Adipocyte (in vitro differentiated cells): ENCODE measurements at places on chromosomes 5 and 9.

GRCh38 chr5:36073595-36074216 is 7.0 kb upstream of the UGT3A2 start:
- DNase-seq = no peak

DNA sequence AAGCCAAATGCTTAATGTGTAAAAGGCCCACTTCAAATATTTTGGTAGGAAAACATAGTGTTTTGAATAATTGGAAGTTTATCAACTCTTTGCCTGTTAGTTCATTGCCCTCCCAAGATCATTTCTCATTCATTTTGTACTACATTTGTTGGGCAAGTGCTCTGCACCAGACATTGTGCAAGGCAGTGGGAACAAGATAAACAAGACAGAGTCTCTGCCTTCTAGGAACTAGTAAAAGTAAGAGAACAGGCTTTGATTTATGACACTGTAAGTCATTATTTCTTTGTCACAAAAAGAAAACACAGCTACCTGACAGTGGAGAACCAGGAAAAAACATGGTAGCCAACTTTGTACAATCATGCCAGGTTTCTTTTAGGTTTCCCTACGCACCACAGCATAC is 63.7 kb upstream of the PAM start:
- peak; percentile 54 for DNase-seq

DNA sequence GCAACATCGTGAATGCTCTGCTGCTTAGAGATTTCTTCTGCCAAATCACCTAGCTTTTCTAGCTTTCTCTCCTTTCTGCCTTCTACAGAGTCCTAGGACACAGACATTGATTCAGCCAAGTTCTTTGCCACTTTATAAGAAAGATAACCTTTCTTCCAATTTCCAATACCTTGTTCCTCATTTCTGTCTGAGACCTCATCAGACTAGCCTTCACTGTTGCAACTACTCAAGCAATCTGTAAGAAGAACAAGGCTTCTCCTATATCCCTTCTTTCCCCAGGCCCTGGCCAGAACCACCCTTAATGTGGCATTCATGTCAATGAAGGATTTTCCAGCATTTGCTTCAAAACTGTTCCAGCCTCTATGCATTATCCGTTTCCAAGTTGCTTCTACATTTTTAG is 24.3 kb downstream of the FBXO10 start:
- DNase-seq = no peak

- DNase-seq = no peak
These were observed 263.6 kb upstream of the RASA1 start for GRCh38 chr5:87004101-87004500.

- DNase-seq = no peak
These were observed 2.5 kb downstream of the CAST start for GRCh38 chr5:96664669-96665068.

DNA sequence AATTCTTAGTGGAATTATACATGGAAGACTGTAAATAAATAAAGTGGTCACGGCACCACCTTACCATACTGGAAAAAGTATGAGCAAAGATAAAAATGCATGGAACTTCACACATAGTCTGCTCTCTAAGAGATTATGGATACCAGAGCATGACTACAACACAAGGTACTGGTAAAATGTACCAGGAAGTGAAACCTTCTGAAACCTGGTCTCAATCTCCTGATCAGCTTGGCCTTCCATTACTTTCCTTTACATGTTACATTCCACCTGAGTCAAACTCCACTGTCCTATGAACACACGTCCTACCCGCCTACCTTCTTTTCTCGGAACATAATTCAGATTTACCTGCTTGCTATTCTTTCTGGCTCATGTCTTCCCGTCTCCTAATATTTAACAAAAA is 15.9 kb downstream of the PTAR1 start:
- DNase-seq = no peak

DNA sequence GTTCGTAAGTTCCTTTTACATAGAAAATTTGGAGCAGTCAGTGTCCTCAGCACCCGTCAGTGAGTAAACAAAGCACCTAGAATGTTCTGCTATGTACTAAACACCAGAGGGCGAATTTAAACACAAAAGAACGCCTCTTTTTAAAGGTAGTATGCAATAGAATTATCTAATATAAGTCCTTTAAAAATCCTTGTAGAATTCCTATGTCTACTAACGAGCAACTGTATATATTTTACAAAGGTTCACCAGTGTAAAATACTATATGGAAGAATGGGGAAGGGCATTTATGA is 499 bp upstream of the TMEM232 start:
- peak; percentile 15 for DNase-seq

GRCh38 chr5:82165740-82166530 is 112.2 kb downstream of the RPS23 start:
- DNase-seq = peak; percentile 93

DNA sequence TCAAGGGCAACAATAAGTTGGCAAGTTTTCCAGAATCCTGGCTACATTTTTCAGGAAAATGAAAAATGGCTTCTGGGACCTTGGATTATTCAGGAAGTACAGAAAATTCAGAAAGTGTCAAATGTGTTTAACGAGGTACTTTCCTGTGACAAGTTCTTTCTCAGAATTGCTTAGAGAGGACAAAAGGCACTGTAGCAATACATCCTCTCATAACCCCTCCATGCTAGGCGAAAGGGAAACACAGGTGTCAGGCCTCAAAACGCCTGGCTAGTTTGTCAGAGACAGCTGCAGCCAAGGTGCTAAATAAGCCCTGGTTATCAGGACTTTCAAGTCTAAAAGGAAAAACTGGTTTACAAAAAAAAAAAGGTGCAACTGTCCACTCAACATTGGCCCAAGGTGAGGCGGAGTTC is 115.2 kb downstream of the GNAQ start:
- no peak for DNase-seq

GRCh38 chr5:102418531-102418930 is 80.3 kb downstream of the SLCO6A1 start:
- DNase-seq = no peak

DNA sequence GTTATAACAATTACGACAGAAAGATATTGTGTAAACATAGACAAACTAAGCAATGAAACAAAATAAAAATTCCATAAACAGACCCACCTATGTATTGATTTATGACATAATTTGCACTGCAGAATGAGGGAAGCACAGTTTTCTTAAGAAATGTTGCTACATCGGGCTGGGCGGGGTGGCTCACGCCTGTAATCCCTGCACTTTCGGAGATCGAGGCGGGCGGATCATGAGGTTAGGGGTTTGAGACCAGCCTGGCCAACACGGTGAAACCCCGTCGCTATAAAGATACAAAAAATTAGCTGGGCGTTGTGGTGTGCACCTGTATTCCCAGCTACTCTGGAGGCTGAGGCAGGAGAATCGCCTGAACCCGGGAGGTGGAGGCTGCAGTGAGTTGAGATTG is 1344.4 kb upstream of the WWC1 start:
- DNase-seq = no peak

GRCh38 chr9:101652601-101653175 is 57.9 kb upstream of the PPP3R2 start:
- DNase-seq = no peak

DNA sequence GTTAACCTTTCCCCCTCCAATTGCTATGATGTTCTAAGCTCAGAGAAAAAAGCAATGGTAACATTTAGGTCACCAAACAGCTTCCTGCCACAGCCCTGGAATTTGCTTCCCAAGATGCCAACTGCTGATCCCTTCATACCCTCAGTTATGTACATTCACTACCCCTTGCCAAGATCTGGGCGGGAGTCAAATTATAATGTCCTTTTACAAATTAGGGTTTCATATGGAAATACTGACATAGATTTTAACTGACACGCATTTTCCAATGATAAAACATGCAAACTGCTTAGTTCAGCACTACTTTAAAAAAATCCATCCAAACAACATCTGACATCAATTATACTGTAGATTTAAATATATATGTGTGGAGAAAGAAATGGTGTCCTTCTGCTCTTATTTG is 5.0 kb downstream of the LOX start:
- peak; percentile 68 for DNase-seq

DNA sequence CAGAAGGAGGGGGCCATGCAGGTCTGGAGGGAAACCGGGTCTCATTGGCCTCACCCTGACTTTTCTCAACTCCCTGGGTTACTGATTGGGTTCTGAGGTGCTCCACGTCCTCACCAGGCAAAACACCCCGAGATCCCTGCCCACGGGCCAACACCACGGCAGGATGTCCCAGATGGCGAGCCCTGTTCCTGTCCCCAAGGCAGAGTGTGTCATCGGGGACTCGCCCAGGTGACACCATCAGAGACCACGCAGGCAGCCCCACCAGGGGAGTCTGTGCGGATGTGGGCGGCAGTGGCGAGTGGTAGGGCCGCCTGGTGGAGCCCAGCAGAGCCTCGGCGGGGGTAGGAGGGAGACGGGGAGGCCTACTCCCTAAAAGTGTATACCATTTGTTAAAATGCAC is 59.0 kb upstream of the UBAC1 start:
- no peak for DNase-seq

GRCh38 chr5:38446029-38446522 is 110.4 kb downstream of the LIFR start:
- no peak for DNase-seq
